ENCODE measurements at places on chromosomes 5 and 9.

DNA sequence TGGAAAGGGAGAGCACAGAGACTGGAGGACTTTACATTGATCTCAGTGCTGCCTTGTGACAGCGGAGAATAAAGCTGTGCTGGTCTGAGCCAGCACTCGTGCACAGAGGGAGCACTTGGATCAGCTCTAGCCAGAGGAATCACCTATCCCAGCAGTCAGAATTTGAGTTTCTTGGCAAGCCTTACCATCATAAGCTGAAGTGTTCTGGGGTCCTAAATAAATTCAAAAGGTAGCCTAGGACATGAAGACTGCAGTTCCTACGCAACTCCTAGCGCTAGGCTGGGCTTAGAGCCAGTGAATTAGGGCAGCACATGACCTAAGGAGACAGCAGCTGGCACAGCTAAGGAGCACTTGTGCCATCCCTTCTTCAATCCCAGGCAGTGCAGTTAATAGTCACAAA, 119.5 kb downstream of the HMHB1 start:
- DNase-seq = no peak

- DNase-seq = no peak
Measured at GRCh38 chr5:174337276-174338184, 292.0 kb downstream of the NSG2 start.

DNA sequence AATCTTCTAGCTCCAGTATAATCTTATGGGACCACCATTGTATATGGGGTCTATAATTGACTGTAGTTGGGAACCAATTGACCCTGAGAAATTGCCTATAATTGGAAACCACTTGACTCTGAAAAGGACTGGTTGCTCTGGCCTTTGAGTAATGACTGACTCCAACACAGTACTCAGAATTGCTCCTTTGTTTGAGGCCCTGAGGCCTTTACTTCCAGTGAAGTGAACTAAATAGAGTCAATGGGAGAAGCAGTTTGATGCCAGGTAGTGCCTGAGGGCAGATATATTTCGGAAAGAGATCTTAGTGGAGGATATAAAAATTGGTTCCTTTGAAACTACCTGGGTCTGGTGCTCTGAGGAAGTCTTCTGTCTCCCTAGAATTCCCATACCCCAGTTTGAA, 16.0 kb upstream of the TMEM171 start:
- no peak for DNase-seq

DNA sequence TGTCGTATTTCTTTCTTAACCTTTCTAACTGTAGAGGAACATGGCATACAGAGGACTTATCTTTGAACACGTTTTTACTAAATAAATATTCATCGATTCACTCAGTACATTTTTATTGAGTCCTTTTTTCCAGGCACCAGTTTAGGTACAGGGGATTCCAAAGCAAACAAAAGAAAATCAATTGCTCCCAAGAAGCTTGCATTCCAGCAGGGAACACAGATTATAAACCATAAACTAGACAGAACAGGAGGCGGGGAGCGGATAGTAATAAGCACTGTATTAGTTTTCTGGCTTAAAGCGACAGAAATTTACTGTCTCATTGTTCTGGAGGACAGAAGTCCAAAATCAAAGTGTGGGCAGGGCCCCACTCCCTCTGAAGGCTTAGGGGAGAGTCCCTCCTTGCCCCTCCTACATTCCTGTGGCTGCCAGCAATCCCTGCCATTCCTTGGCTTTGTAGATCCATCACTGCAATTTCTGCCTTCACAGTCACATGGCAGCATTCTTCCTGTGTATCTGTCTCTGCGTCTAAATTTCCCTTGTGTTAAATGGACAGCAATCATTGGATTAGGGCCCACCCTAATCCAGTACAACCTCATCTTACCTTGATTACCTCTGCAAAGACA, 115.5 kb downstream of the COL23A1 start:
- peak; percentile 11 for DNase-seq

DNA sequence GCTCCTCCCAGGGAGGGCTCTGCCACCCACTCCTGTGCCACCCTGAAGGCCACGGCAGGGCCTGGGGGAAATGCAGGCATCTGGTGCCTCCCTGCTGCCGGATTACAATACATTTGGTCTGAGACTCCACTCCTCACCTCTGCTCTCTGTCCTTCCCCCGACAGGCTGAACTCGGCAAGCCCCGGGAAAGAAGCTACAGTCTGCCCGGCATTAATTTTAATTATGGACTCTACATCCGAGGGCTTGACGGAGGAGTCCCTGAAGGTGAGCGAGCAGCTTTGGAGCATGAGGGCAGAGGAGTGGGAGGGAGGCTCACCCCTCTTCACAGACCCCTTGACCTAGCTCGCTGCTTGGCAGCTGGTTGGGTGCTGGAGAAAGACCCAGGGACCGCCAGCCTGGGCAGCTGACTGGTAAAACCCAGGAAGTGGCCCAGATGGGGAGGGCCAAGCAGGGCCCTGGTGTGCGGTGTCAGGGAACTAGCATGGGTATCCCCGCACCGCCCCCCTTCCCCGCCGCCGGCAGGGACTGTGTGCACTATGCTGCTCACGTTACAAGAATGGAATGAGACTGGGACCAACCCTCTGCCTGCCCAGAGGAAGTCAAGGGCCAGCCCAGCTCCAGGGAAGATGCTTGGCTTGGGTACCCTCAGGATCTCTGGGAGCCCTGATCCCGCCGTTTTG, 83.7 kb upstream of the BARHL1 start:
- peak; percentile 53 for DNase-seq

GRCh38 chr5:54329731-54330709, 19.6 kb upstream of the ARL15 start:
- DNase-seq = peak; percentile 98

DNA sequence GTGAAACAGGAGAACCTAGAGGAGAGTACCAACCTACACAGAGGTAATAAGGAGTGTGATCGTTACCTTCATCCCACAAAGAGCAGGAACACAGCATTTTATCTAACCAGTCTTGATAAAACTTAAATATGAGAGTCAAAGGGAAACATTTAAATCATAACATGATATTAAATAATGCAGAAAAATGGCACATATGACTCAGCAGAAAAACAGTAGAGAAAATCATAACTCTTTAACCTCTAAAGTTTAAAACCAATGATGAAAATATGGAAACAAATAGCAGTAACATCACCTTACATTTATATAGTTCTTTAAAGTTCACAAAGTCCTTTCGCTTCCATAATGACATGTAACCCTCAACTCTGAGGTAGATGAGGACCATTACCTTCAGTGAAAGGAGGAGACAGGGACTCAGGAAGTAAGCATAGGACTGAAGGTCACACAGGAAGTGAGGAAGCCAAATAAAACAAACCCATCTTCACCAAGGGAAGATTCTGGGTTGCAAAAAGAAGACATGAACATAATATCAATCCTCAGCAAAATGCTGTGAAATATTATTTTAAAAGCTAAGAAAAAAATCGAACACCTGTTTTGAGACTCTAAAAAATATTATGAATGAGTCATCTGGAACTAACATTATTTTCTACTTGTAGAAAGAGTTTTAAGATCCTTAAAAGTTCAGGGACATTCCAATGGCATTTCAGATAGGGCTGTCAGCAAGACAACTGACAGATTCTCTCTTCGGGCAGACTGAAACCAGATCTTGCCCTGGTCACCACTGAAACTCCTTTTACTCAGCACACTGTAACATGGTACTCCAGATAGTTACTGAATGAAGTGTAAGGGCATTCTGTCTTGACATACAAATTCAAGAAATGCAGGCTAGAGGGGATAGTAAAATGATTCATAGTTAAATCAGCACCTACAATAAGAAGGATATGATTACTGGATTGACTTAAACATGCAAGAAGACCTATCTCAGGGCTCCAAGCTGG, 148.5 kb downstream of the EPB41L4A start:
- no peak for DNase-seq

- DNase-seq = no peak
Measured at GRCh38 chr9:13567833-13568232, 288.3 kb upstream of the MPDZ start.

DNA sequence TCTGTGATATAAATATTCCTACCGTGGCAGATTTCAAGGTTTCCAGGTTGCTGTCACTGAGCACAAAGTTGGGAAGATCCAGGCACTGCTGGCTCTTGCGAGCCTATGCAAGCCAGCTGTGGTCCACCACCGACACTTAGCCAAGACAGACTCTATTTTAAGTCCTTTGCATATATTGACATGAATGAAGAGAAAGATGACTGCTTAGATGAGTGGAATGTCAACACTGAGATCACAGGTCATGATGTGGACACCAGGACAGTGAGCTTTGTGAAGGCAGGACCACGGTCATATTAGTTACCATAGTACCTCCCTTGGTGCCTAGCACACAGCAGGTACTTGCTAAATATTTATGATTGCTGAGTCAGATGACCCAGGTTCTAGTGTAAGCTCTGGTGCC, 217.0 kb downstream of the PAPPA start:
- no peak for DNase-seq

- peak; percentile 76 for DNase-seq
Measured at GRCh38 chr5:122236270-122237040, 75.6 kb upstream of the SNCAIP start.

- DNase-seq = no peak
Measured at GRCh38 chr9:127809002-127809539, 6.4 kb downstream of the FPGS start.

DNA sequence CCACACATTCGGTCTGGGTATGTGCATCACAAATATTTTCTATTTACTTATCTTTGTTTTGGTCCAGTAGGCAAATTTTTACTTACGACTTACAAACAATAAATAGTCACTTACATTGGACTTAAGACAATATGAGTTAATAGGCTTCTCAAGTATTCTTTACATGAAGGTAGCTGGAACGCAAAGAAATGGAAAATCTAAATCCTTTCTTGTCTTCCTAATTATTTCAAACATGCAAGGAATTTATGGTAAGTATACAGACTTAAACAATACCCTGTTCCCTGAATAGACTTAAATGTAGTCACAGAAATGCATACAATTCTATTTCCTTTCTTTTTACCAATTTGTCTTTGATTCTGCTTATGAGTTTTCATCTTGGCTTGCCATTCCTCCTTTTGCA, 262.6 kb upstream of the EFNA5 start:
- DNase-seq = no peak

GRCh38 chr5:136053336-136054141, 24.8 kb downstream of the TGFBI start:
- DNase-seq = peak; percentile 99

DNA sequence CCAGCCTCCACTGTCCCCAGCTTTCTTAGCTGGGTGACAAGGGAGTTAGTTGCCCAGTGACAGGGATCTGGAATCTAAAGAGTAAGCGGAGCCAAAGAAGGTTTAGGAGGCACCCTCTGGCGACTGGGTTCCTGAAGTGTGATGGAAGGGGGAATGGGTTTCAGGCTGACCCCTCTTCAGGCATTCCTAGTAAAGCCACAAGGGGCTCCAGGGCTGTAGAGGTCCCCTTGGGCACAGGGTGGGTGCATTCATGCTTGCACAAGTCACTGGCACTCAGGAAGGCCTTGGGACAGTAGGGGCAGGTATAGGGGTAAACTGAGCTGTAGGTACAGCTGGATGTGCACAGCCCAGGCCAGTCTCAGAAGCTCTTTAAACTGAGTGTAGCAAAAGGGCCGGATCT, 74.2 kb downstream of the CPLANE1 start:
- no peak for DNase-seq

DNA sequence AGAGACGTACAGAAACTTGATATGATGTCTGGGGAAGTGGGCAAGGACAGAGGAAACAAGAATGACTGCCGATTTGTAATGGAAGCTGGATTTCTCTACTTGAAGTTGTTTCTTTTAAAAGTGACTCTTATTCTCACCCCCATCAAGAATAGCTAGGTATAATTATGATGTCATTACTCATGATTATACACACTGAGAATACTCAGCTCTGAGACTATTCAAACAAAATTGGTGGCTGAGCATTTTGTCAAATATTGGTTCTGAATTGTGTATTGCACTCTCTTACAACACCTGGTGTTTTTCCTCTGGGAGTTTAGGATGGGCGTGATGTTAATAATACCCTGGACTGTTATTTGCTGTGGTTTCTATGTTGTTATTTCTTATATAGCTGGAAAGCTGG, 46.3 kb downstream of the MAST4 start:
- DNase-seq = no peak

DNA sequence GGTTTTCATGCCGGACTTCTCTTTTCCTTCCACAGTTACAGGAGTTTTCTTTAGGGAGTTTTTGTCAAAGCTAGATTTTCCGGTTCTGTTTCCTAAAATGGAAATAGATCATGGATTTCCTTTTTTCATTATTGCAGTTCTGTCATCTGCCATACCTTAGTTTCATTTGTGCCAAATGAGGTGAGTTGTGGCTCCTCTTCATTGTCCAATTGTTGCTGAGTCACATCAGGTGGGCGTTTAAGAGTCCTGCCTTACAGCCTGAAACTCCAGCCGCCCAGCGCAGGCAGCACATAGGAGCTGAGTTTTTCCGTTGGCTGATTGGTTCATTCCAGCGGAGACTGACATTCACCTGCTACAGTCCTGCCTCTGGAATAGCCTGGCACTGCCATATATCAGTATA, 14.1 kb downstream of the SLC25A25 start:
- no peak for DNase-seq

DNA sequence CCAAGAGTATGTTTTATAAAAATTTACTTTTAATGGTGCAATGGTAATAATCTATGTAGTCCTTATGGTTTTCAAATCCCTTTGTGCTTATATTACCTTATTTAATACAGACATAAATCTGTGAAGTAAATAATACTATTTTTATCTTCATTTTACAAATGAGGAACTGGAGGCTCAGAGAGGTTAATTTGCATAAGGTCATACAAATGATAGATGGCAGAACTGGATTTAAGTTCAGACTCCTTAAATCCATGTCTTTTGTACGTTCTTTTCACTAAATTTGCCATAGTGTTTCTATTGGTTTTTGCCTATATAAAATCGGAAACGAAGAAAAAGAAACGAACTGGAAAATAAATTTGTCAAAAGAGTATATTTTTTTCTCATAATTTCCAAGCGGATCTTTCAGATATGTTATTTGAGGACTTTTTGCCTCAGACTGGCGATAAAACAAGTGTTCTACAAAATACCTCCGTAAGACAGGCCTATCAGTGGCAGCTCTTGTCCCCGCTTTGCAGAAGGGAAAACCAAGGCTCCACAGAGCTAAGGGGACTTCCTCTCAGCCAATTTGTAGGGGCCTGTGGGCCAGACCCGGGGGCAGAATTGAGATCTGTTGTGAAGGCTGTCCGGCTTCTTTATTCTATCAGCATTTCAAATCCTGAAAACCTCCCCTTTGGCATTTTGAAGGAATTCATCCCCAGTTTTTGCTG, 1.1 kb upstream of the TNFAIP8 start:
- DNase-seq = no peak

GRCh38 chr5:63022403-63022802, 443.8 kb downstream of the LRRC70 start:
- no peak for DNase-seq

DNA sequence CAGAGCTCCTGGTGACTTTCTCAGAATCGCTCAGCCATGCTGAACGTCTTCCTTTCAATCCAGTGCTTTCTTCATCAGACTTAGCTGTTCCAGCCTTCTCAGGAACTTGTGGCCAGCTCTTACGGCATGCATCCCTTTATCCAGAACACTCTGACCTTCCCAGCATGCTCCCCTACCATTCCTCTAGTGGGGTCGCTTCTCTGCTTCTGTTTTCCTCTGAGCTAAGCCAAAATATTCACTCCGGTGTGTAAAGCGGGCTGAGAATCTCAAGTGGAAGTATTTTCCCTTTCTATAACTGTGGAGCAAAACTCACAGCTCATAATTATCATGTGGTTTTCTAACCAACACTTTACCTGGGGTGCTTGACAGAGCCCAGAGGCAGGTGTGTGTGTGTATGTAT, 6.2 kb downstream of the DCANP1 start:
- no peak for DNase-seq

GRCh38 chr5:36896476-36896875, 19.9 kb downstream of the NIPBL start:
- DNase-seq = no peak

- DNase-seq = peak; percentile 36
Measured at GRCh38 chr9:6498982-6499381, 86.0 kb downstream of the UHRF2 start.

All from EL (cell line).